ENCODE measurements at places on chromosomes 5 and 9.

- no peak for DNase-seq
These were observed 555.5 kb downstream of the MAT2B start for GRCh38 chr5:164060786-164061355.

GRCh38 chr5:60851626-60852025 lies 7.6 kb upstream of the ELOVL7 start:
- DNase-seq, result no peak

GRCh38 chr5:8843771-8844170 lies 702.1 kb downstream of the SEMA5A start:
- DNase-seq, result peak; percentile 62

DNA sequence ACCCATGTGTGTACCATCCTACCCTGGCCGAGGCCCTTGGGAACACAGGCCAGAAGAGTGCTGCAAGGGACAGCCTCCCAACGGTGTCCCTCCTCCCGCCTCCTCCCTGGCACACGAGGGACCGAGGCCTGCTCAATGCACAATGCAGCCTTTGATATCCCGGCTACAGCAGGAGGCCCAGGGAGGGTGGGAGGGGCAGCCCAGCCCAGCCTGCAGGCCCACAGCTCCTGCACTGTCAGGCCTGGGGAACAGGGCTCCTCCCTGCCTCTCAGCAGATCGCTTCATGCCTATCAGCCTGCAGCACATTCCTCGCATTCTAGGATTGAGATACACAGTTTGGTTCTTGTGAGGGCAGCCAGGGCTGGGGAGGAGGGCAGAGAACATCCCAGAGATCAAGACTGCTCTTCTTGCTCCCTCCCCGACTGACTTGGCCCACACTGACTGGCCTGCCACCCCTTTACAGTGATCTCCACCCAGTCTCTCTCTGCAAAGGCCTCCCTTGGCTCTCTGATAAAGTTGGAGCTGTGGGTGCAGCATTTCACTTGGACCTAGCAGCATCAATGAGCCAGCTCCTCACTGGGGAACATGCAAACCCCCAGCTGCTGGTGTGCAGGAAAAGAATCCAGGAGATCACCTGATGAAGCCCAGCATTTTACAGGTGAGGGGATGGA lies at the start of gene SH3TC2:
Gene SH3TC2 (minus strand): TSS at position 46 of the 671 bp plus-strand sequence. CDS start 40 bp downstream, at position 6.
- peak; percentile 82 for DNase-seq

DNA sequence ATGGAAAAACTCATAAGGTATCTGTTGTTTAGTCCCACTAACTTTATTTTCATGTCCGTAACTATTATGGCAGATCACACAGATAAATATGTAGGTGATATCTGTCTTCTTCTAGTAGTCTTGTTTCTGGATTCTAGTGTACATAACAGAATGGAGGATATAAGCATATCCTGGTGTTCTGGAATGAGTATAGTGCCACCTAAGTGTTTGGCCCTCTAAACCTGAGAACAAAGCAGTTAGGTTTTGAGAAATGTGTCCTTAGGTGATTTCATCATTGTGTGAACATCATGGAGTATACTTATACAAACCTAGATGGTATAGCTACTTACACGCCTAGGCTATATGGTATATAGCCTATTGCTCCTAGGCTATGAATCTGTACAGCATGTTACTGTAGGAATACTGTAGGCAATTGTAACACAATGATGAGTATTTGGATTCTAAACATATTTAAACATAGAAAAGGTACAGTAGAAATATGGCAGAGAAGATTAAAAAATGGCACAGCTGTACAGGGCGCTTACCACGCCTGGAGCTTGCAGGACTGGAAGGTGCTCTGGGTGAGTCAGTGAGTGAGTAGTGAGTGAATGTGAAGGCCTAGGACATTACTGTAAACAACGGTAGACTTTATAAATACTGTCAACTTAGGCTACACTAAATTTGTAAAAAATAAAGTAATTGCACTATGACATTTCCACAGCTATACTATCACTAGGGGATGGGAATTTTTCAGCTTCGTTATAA lies 150.3 kb upstream of the SLC24A2 start:
- no peak for DNase-seq

DNA sequence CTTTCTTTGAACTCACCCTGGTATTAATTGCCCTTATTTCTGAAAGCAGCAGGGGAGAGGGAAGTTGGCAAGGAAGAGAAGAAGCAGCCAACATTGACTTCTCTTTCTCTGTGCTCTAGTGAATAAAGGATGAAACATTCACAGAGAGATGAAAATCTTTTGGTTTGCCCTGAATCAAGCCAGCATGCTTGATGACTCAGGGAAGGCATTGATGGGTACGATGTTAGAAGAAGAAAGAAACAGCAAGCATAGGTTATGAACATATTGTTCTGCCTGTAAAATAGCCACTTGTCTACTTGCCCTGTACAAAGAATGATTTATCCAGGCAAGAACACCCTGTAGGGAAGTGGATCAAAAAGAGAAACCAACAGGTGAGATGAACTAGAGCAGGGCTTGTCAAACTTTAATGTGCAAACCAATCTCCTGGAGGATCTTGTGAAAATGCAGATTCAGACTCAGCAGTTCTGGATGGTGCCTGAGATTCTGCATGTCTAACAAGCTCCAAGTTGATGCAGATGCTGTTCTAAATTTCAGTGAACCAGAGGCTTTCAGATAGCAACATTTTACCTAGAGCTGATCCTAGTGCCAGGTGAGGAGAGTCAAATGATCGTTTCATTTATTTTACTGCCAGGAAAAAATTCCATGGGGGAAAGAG lies 586.6 kb upstream of the TLE4 start:
- DNase-seq, result peak; percentile 15

DNA sequence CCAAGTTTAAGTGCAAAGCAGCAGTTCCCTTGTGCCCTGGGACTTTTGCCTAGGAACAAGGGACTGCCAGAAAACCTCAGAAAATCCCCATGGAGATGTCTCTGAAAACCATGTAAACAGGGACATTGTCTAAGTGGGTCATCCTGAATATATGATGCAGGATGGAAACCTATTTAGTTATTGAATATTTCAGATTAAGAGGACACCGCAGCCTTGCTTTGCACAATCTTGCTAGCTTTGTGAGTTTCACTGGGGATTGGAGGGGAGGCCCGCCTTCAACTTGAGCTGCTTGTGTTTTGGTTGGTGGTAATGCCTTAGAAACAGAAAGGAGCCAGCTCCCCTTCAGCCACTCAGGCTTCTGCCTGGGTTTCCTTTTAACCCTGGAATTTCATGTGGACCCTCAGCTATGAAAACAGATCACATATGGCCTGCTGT lies 112.8 kb downstream of the C9orf152 start:
- no peak for DNase-seq

DNA sequence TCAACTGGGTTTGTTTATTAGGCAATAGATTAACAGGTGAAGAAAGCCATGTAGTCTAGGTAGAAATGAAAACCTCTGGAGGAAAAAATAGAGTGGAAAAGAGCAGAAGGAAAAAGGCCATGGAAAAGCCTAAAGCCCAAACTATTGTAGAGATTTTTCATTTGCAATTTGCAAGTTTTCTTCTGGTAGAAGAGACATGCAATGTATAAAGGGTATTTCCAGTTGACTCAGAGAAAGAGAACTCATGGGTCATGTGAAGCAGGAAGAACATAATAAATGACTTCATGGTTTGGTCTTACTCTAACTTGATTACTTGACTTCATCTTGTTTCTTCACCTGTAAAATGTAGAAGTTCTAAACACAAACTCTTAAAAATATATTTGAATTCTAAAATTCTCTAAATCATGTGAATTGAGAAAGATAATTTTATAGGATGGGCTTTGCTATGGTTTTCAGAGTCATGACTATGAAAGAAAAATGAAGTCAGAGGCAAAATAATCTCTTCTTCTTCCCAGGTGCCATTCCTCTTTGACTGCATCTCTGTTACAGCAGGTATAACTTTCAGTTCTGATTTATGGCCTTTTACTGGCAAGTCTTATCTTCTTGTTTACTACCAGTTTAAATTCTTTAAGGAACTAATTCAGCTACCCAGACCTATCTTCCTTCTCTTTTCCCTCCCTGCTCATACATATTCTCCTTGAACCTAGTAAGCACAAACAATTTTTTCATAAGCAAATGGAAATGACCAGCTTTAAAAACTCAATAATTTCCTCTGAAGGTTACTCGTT lies 47.7 kb upstream of the TMC1 start:
- DNase-seq, result no peak

DNA sequence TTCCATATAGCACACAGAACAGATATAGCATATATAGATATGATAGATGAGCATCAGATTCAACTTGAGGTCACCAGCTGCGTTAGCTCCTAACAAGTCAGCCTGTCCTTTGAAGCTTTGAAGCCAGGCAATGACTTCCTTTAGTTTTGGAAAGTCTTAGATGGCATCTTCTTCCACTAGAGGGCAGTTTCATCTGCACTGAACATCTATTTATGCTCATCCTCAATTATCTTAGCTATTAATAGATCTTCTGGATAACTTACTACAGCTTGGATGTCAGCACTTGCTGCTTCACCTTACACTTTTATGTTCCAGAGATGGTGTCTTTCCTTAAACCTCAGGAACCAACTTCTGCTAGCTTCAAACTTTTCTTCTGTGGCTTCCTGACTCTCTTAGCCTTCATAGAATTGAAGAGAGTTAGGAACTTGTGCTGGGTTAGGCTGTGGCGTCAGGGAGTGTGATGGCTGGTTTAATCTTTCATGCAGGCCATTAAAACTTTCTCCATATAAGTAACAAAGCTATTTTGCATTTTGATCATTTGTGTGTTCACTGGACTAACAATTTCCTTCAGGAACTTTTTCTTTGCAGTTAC lies 1401.4 kb downstream of the EFNA5 start:
- peak; percentile 55 for DNase-seq

- no peak for DNase-seq
These were observed 42.9 kb downstream of the TMEM38B start for GRCh38 chr9:105737205-105737604.

DNA sequence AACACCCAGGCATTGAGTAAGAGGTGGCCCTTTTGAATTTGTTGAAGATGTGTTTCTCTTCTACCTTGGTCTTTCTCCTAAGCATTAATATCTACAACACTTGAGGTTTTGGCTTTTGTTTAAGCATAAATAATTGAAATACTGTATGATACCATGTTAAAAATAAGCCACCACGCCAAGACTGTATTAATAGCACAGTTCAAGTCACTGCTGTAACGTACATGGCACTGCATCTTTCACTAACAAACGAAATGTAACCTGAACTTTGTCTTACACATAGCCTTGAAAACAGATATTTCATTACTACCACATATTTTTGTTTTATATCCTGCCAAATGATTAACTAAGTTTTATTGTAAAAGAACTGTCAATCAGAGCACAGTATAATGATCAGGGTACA lies 112.8 kb downstream of the MLLT3 start:
- no peak for DNase-seq

DNA sequence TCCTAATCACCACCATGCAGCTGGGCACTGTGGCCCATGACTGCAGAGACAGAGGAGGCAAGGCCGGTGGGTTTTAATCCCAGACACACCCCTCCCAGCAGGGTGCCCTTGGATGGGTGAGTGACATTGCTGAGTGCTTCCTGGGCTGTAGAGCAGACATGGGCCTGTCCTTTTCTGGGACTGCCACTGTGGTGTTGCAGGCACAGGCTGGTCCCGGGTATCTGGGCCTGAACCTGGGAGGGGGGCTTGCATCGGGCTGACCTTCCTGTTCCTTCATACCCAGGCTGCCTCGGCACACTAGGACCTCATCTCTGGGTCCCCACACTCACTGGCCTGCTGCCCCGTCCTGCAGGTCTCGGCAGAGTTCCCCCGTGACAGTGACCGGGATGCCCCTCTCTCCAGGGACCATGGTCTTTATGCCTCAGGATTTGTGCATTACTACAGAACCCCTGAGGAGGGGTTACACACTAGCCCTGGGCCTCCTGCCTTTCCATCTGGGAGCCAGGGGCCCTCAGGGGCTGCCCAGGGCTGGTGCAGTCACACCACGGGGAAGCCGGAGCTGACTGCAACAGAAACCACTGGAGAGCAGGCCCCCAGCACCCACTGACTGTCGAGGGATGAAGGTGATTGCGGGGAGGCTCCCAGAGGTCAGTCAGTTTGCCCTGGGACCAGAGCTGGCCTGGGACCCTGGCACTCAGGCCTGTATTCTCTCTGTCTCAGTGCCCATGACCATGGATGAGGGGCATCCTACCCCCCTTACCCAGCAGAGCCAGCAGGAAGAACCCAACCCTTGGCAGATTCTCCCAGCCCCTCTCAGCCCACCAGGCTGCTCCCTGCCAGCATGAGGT lies 8.9 kb upstream of the SLC25A48 start:
- DNase-seq, result no peak

- DNase-seq, result no peak
These were observed 45.3 kb upstream of the TMC1 start for GRCh38 chr9:72476100-72476499.

- DNase-seq, result peak; percentile 61
These were observed 218.5 kb upstream of the DAPK1 start for GRCh38 chr9:87278971-87279733.

GRCh38 chr5:53392073-53392472 lies 88.4 kb upstream of the FST start:
- DNase-seq, result no peak

DNA sequence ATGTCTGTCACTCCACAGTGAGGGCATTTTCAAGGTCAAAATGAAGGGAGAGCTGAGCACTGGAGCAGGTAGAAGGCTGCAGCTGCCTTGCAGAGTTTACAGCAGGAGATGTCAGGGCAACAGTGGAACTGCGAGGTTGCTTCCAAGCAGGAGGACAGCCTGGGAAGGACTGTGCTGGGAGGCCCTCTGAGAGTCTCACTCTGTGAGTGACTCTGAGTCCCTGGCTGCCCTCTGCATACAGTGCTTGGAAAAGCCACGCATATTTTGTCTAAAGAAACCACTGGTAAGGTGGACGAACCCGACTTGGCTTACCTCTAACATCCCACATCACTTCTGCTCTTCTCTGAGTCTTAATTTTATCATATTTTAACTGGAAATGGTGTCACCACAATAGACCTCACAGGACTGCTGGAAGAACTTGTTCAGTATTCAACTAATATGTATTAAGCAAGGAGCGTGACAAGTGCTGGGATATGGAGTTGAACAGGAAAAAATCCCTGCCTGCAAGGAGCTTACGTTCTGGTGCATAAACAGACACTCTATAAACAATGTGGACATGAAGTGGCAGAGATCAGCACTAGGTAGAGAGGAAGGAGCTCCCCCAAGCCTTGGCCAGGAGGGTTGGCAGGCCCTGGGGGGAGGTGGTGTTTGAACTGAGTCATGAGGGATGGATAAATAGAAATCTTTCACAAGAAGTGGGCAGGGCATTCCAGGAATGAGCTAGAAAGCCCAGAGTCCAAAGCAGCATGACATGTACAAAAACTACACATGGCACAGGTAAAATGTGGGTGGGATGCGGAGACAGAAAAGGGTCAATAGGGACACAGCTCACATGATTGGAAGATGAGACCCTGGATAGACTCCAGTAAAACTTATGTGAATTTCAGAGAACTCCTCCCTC lies 64.0 kb upstream of the FOXE1 start:
- DNase-seq, result no peak
